ENCODE measurements at places on chromosomes 2 and 18. TPM values are rescaled to one million over a fixed set of nuclear protein-coding genes. Genes with fewer than 3 reads are reported as not detected.

ORC4 gene
- 33.9 TPM for total RNA-seq

C2orf15 gene
- total RNA-seq = 2.8 TPM

KCNG2 gene
- total RNA-seq = not detected

GRCh38 chr2:203463266-203463678 lies 71.8 kb downstream of the RAPH1 start:
- no peak for DNase-seq
- no peak overlapping the region for H3K4me3 ChIP-seq
- H3K27me3 ChIP-seq = no peaks in the 10 kb centered on the region
- H3K4me1 ChIP-seq = no peaks in the 10 kb centered on the region

GRCh38 chr18:79955302-79956075 lies 4.0 kb upstream of the SLC66A2 start:
- DNase-seq = no peak
- H3K36me3 ChIP-seq = no peaks in the 10 kb centered on the region
- H3K4me3 ChIP-seq = no peak overlapping the region
- peaks cover 19% of the 10 kb centered on the region for H3K4me1 ChIP-seq

DNA sequence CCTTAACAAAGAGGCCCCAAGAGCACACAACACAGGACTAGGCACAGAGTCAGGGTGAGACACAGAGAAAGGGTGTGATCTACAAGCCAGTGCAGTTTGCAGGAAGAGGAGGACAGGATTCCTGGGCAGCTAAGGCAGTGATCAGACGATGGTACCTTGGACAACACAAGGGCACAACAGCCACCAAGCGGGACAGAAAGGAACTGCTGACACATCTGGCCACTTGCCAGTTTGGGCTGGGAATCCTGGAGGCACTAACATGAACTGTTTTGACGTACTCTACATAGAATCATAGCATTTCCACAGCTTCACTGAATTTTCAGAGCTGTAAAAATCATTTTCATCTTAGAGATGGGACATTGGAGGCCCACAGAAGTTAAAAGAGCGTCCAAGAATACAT lies 221.5 kb upstream of the SLC35G4 start:
- no peak for DNase-seq
- H3K27me3 ChIP-seq = no peaks in the 10 kb centered on the region
- no peaks in the 10 kb centered on the region for H3K36me3 ChIP-seq
- no peak overlapping the region for H3K27ac ChIP-seq

Data from CD4-positive, alpha-beta T cell (primary cell).